ENCODE measurements at places on chromosomes 3 and 15. TPM values are rescaled to one million over a fixed set of nuclear protein-coding genes. Genes with fewer than 3 reads are reported as not detected.

Gene ZNF80
- total RNA-seq, result not detected

Gene XCR1
- not detected for total RNA-seq

Gene TRPM1
- not detected for total RNA-seq

Gene NAALADL2
- 1.0 TPM for total RNA-seq

Gene CFAP91
- total RNA-seq, result 0.50 TPM

Gene SEMA7A
- 24.7 TPM for total RNA-seq

Gene IFRD2
- total RNA-seq, result 95.1 TPM

Gene OR5K2
- total RNA-seq, result not detected

Data from bronchus fibroblast of lung (primary cell).